ENCODE measurements at places on chromosomes 4 and X.

- no peak for DNase-seq
These were observed at the start of gene AVPR2 for GRCh38 chrX:153903991-153904957. Gene AVPR2 (plus strand): TSS chrX:153904673. CDS start chrX:153905146, 473 bp downstream.

DNA sequence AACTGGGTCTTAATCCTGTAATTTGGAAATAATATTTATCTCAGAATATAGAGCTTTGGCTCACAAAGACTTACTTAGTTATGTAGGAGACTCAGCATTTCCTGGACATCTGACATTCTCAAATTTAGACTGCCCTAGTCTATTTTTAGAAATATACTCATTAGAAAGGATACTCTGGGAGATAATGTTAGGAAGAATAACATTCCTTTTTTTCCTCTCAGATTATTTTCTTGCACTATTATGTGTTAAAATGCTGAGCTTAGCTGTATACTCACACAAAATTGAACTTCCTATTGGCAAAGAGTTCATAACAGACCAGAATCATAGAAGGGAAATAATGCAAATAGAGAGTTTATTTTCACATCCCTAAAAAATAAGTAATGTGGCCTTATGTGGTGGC is 1424.9 kb upstream of the PCDH7 start:
- DNase-seq = no peak

DNA sequence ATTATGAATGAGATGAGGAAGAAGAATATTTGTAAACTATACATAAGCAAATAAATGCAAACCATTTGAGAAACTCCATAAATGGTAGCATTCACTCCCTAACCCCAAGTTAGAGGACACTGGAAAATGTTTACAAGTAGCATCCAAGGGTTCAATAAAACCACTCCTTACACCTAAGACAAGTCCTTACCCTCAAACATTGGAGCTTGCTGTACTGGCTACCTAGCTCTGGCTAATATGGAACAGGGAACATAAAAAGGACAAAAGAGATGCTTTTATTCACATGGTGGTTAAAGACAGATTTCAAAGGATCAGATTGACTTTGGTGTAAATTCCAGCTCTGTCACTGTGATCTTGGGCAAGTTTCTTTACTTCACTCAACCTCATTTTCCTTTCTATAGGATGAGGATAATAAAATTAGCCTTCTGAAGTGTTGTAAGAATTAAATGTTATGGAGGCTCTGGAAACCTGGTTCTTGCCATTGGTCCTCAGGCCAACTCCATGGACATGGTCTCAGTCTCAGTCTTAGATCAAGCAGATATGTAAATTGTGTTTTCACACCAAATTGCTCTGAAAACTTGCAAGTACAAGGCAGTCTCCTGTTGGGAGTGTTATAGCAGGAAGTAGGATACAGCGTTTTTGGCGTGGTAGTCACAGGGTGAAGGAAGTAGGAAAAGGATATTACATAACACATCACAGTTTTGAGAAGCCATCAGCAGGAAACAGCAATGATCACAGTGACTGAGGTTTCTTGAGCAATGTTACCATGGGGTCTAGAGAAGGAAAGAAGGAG is 3.3 kb downstream of the CXCL1 start:
- DNase-seq = no peak

DNA sequence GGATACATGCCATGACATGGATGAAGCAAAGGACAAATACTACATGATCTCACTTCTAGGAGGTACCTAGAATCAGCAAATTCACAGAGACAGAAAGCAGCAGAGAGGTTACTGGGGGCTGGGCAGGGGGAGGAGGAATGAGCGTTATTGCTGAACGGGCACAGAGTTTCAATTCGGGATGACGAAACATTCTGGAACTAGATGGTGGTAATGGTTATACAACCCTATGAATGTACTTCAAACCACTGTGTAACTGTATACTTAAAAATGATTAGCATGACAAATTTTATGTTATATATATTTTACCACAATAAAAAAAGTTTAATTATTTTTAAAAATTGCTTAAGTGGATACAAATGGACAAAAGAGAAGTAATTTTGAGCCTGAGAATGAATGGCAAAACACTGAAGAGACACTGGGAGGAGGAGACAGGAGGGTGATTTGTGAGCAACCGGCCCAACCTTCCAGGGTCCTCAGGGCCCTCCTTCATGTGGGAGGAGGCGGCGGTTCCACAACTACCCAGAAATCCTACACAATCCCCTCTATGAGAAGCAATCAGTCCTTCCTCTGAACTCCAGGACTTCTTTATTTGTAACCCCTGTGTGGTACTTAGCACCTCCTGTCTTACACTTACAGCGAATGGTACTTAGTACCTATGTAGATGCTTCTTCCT is 14.1 kb downstream of the ACSL1 start:
- DNase-seq = no peak

- no peak for DNase-seq
These were observed 27.2 kb downstream of the LRIT3 start for GRCh38 chr4:109875106-109875505.

GRCh38 chrX:148507418-148507817 is 7.0 kb downstream of the AFF2 start:
- no peak for DNase-seq

DNA sequence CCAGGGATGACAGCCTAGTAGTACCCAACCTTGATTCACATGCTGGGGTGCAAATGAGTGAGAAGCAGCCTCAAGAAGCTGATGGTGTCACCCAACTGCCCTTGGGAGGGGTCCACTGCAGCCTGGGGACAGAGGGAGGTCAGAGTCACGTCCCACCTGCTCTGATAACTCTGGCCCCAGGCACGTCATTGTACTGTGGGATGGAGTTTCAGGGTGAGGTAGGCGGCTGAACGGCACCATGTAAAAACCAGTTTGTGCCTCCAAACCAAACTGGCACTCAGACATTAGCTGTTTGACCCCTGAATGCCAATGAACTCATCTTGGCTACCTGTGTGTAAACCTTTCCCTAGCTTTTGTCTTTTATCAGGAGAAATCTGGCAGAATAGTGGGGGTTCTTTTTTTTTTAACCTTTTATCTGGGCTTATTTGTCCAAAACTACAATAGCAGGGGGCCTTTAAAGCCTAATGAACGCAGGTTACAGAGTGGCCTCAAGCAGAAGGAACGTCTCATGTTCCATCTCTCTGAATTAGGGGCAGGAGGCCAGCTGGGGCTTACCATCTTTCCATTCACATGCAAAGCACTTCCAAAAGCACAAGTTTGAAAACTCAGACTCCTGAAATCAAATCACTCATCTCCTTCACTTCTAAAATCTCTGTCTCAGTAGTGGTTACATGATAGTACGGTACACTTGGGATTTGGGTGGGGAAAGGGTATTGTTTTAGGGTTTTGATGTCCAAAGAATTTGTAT is 89.4 kb downstream of the IRF2 start:
- no peak for DNase-seq

GRCh38 chr4:40502934-40503333 is 126.7 kb downstream of the RBM47 start:
- no peak for DNase-seq

DNA sequence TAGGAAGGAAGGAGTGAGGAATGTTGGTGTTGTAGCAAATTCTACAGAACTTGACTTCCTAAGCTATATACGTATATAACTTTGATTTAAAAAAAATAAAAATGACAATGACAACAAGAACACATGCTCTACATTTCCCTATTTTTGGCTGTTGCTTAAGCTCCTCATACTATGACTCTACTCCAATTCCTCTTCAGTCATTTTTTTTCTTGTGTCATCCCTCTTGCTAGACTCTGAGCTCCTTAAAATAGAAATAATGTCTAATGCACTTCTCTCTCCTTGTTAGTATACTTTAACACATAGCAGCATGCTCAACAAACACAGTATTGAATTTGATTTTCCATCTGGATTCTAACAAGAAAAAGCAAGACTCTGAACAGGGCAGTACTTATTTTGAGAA is 144.0 kb downstream of the HDX start:
- DNase-seq = no peak

DNA sequence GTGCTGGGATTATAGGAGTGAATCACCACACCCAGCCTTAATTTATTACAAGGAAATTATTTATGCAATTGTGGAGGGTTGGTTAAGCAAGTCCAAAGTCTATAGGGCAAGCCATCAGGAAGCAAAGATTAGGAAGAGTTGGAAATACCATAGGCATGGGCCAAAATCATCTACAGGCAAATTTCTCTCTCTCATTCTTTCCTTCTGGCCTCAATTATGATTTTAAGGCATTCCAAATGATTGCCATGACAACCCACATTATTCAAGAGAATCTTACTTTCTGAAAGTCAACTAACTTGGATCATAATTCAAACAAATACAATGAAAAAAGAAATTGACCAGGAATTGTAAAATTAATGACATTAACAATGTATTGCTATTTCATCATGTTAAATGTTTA is 400.8 kb downstream of the GPM6A start:
- DNase-seq = no peak

DNA sequence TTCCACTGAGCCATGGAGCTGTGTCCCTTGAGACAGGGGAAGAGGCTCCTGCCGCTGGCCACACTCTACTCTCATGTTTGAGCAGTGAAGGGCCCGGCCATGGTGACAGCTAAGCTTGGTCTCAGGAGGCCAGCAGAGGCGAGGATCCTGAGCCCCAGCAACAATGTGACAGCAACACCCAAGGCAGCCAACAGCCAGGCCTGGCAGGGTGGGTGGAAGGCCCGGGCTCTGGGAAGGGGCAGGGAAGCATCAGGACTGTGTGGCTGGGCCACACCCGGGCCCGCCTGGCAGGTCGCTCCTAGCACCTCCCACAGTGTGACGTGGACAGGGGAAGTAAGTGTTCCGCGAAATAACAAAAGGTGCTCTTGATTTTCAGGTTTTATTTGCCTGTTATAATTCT is 24.8 kb downstream of the L1CAM start:
- no peak for DNase-seq

GRCh38 chr4:144514736-144515135 is 131.2 kb upstream of the HHIP start:
- no peak for DNase-seq

- DNase-seq = no peak
These were observed 815.1 kb downstream of the ADGRL3 start for GRCh38 chr4:62015043-62015739.

Data from activated T-helper 1 cell treated with Interleukin-2 at 50 U/mL for 16 hours (primary cell).